ENCODE measurements at places on chromosomes 5 and 9.
A peak's percentile ranks its signal among the peaks of the same experiment; 100 is the strongest.

DNA sequence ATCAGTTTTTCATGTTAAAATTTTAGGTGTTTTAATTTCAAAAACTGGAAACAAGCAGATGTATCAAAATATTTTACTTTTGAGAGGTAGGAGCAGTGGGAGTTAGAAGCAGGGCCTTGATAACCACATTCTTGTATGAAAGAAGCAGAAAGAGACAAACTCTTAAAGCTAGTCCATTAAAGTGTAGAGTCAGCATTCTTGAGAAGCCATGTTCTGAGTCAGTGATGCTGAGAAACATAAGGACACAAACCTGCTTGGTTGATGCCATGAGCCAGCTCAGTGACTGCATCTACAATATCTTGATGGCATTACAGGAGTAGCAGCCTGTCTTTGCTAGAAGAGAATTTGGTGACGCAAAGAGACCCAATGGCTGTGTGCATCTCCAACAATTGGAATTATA, 826.1 kb upstream of the CTNND2 start:
- DNase-seq, result no peak

DNA sequence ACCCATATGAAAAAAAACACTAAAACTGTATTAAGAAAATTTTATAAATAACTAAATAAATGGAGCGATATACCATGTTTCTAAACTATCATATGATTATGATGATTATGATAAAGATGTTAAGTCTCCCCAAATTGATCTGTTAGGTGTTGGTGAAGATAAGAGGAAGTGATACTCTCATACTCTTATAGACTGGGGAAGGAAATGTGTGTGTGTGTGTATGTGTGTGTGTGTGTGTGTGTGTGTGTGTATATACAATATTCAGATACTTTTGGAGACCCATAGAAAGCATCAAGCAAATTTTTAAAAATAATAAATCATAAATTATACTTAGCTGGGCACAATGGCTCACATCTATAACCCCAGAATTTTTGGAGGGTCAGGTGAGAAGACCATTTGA, 62.9 kb downstream of the TMEM232 start:
- peak; percentile 35 for DNase-seq

DNA sequence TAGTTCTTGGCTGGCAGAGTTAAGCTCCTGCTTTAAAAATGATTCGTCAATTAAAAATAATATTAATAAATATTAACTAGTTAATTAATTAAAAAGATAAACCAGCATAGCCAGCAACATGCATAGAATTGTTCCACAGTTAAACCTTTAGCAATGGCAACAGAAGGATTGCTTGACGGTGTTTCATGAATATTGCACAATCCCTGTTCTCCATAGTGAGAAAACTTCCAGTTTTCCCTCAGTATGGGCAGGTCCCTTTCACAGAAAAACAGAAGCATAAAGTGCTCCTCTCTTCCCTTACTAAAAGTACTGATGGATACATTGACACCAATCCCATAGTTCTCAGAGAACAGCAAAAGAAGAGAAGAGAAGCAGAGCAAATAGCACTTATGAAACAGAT, 71.4 kb upstream of the CAST start:
- DNase-seq, result no peak

DNA sequence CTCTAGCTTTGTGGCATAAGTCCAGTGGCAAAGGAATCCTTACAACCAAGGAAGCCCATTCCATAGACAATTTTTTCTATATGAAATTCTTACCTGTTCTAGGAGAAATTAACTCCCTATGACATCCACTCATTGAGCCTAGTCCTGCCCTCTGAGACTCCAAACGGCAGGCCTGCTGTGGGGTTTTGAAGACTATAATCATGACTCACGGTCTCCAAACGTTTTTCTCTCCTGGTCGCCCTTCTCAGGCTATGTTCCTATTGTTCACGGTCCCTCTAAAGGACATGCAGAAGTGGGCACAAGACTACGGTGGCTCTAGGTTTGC, 611 bp downstream of the EXOSC3 start:
- DNase-seq, result no peak

- no peak for DNase-seq
Observed at GRCh38 chr5:33272288-33272687, 168.5 kb upstream of the TARS1 start.

- no peak for DNase-seq
Observed at GRCh38 chr5:153158608-153159007, 331.9 kb upstream of the GRIA1 start.

GRCh38 chr9:34719021-34719768, 9.3 kb upstream of the CCL21 start:
- DNase-seq, result no peak

- no peak for DNase-seq
Observed at GRCh38 chr9:136194540-136194939, 10.4 kb downstream of the LHX3 start.

GRCh38 chr5:54774281-54775170, 210.9 kb downstream of the ESM1 start:
- DNase-seq, result no peak

- no peak for DNase-seq
Observed at GRCh38 chr5:88290801-88291200, 22.2 kb upstream of the TMEM161B start.

- DNase-seq, result no peak
Observed at GRCh38 chr9:74958587-74958986, 5.9 kb upstream of the C9orf40 start.

- no peak for DNase-seq
Observed at GRCh38 chr9:38023661-38024035, 45.4 kb downstream of the SHB start.

DNA sequence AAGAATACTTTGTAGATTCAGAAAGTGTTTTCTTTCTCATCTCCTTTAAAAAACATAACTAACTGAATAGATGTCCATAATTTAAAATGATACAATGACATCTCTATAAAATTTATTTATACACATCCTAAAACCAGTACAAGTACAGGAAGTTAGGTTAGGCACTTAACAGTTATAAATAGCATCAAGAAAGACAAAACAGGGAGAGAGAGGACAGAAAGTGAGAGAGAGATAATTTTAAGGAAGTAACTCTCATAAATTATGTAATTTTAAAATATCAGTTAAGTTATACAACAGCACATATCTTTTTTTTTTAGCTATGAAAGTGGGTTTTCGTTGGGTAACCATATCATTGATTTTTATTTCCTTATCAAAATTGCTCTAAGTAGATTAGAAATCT, 1068.6 kb downstream of the TAF11L14 start:
- no peak for DNase-seq

GRCh38 chr9:37944671-37945481, 40.9 kb upstream of the SLC25A51 start:
- DNase-seq, result no peak

GRCh38 chr5:76517334-76517733, 105.9 kb downstream of the F2RL2 start:
- DNase-seq, result no peak

GRCh38 chr5:168809218-168809617, 230.1 kb upstream of the PANK3 start:
- DNase-seq, result no peak

DNA sequence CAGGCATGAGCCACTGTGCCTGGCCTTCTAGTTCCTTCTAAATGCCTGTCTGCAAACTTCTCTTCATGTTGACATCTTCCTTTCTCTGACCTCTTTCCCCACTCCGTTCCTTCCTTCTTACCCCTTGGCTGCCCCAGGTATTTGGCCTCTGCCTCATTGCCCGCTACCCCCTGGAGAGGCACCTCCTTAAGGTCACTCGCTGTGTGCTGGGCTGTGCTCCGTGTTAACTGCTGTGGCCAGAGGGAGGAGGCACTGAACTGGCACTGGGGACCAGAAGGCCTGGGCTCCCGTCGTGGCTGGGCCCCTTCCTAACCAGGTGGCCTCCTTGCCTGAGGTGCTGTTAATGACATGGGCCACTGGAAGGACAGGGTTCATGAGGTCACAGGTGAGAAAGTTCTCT, 39.4 kb downstream of the LAMC3 start:
- DNase-seq, result no peak

GRCh38 chr9:70069704-70070103, 26.1 kb downstream of the MAMDC2 start:
- no peak for DNase-seq

- no peak for DNase-seq
Observed at GRCh38 chr9:73121375-73121935, 30.2 kb upstream of the ANXA1 start.

DNA sequence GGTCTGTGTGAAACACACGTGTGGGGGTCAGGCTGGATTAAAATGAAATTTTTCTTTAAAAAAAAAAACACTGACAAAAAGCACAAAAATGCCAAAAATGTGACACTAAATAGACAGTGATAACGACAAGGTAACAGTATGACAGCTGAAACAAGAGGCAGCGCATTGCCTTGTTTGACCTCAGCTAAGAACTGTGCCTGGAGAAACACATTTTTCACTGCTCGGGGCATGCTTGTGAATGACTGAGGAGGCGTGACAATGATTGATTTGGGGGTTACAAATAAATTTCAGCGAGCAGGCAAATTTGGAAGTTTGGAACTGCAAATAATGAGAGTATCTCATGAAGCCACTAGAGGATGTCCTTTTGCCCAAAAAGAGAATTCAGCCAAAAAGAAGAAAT, 44.2 kb upstream of the SPATA31C2 start:
- no peak for DNase-seq

- DNase-seq, result no peak
Observed at GRCh38 chr5:175712681-175713085, 54.8 kb downstream of the HRH2 start.

DNA sequence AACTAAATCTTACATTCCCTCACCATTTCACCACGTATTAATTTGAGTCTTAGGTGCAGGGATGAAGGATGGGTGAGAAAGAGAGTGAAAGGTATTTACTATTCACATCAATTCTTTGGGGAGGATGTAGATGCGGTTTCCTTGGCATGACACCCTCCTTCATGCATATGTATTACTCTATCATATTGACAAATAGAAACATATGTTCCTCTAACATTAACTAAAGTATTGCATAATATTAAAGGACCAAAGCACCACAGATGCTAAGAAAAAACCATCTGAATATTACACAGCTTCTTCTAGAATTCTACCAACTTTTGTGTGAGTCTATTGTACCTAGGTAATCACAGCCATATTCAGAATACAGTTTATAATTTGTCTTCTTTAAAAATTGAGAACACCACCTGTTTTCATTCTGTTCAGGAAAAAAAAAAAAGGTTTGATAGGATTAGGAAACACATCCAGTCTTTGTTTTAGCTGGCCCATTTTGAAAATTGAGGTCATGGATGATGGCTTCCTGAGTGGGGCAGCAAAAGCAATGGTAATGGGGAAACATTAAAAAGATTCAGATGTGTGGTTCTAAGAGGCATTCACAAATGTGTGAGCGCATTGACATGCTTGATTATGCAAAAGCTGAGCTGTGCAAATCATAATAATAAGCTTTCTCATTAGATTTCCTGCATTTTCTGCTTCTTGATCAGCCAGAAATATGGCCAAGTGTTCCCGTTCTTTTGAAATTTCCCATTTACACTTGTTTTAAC, 1011.5 kb upstream of the NUDT12 start:
- no peak for DNase-seq

GRCh38 chr5:150279330-150280020, 10.1 kb downstream of the CAMK2A start:
- DNase-seq, result no peak

DNA sequence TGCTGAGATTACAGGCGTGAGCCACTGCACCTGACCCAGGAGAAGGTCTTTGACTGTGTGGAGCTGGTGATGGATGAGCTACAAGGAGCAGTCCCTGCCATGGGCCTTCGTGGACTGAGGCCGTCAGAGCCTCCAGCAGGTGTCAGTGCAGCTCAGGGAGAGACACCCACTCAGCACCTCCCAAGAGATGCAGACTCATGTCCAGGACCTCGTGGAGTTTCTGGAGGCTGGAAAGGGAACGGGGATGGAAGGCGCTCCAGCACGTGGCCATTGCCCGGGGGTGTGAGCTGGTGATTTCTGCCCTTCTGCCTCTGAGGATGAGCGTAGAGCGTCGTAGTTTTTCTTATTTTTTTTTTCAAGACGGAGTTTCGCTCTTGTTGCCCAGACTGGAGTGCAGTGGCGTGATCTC, 9.5 kb downstream of the TOR4A start:
- DNase-seq, result no peak

DNA sequence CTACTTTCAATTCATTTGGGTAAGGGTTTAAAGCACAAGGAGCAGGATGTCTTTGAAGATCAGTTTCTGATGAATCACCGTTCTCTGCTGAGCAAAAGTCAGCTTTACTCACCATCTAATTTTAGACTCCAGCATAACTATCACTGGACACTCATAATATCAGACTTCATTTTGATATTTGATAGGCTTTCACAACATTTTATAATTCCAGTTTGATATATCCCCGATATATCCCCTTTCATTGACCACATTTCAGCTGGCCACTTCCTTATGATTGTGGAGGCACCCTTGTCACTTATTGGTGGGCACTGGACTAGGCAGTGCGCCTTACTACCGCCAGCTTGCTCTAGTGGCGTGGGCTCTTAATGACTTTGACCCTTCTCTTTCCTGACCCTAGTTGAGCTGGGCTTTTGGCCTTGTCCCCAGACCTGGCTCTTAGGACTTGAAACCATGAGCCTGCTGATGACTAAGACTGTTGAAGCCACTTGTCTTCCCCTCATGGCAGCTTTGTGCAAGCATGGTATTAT, 46.8 kb downstream of the CYSTM1 start:
- DNase-seq, result no peak

DNA sequence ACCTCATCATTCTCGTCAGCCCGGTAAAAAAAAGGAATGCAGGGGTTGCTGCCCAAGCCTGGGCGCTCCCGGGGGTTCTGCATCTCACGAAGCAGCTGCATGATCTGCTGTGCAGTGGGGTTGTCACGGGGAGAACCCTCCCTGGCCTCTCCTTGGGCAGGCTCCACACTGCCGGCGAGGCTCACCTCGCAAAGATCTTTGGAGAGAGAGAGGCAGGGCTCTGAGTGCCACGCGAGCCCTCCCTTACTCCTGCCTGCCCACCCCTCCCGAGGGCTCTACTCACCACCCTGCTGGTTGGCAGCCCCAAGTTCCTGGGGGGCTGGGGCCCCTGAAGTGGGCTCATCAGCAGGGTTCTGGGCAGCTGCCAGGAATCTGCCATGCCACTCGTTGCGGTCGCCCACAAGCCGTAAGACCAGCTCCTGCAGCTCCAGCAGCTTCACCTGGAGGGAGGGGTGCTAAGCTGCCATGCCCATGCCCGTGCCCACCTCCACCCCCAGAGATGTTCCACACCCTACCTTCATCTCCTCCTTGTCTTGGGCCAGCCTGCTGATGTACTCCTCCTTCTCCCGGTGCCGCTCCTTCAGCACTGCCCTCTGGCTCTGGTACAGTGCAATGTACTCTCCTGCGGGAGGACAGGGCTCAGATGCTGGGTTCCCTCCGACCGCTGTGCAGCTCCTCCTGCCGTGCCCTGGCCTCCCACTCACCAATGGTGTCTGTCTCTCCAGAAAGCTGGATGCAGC, 18.6 kb downstream of the GOLGA2 start:
- DNase-seq, result no peak
